EL (cell line): ENCODE measurements at places on chromosomes 1 and 21.

GRCh38 chr1:245240648-245241165 is 85.9 kb downstream of the KIF26B start:
- no peak for DNase-seq

DNA sequence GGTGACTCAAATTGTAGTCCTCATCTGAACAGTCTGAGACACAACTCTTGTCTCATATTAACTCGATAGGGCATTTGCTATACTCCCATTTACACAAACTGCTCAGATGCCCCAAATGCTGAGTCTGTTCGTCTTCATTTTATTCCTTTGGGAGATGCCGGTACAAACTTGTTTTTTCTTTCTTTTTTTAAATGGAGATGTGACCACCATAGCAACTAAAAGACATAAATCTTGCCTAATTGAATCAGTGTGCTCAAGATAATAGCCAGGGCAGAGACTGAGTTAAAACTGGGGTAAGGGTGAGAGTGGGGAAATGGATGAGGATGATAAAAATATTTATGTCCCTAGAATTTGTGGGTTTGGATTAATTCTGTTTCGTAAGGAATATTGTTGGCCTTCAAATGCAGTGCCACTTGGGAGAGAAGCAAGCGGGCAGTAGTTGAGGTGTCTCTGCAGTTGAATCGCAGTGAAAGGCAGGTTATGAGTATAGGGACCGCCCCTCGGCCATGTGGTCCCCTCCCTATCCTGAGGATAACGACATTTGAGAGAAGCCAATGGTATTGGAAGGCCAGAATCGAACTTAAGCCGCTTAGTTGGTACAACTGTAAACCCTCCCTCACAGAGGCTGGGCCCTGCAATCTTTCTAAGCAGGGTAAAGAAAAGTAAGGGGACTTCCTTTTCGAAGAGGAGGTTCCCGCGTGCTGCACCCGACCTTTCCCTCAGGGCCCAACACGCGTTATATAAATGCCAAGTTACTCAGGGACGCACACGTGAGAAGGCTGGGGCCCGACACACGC is 859 bp upstream of the LRRC8B start:
- peak; percentile 40 for DNase-seq

DNA sequence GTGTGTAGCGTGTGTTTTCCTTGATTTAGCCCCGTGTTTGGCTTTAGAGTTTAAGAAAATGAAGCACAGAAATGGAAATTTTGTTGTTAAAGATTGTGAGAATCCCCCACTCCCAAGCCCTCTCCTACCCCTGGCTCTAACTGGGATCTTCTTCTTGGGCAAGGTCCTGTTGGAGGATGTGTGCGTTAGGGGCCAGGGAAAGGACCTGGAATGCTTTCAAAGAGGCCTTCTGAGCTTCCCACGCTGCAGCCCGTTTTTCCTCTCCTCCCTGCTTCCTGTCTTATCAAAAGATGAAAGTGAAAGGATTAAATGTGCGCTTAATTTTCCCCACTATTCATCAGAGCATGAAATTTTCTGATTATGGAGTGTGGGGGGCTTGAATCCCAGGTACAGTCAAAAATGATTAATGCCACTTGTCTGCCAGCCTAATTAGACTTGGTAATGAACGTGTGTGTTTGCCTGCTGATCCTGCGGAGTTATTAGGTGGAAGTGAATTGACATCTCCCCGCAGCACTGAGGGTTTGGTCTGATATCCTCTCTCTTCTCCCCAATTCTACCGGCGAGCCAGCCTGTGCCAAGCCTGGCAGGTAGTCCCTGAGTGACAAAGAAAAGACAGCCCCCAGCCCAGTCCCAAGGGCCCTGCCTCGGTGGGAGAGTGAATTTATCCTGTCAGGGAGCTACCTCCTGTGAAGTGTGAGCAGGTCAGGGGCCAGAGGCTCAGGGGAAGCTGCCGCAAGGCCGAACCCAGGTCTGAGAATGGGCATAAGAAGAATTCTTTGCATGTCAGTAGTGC is 4.9 kb downstream of the RASSF5 start:
- DNase-seq = no peak

GRCh38 chr1:44227211-44227610 is 13.9 kb downstream of the DMAP1 start:
- DNase-seq = no peak

GRCh38 chr1:47680815-47681475 is 243.1 kb downstream of the FOXD2 start:
- DNase-seq = no peak

- DNase-seq = no peak
Measured at GRCh38 chr1:226987179-226987536, 47.1 kb downstream of the COQ8A start.

- DNase-seq = no peak
Measured at GRCh38 chr1:99755664-99756063, 10.8 kb downstream of the FRRS1 start.

DNA sequence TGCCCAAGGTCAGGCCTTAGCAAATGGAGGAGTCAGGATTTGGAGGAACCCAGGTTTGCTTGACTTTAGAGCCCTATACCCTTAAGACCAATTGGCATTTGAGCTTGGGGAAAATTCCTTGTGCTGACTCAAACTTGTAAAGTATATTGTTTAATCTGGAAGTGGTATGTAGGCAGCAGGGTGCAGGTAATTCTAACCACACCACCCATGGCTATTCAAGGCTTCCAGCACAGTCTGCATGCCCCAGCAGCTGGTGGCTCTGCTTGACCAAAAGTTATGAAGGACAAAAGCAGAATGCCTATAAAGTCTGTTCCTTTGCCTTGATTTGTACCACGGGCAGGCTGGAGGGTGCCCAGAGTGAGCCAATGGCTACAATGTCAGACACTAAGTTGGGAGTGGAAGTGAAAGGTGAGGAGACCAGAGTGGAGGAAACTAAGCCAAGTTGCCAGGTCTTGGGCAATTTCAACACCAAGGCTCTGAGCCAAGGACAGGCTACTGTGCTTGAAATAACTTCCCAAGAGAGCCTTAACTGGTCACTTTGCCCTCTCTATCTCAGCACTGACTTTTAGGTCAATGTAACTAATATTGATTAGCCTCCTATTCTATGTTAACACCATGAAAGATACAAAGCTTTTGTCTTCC is 4.7 kb upstream of the G0S2 start:
- DNase-seq = no peak

GRCh38 chr21:25283720-25284119 is 323.6 kb downstream of the MRPL39 start:
- peak; percentile 57 for DNase-seq

GRCh38 chr1:34984435-34984792 is 733 bp downstream of the TMEM35B start:
- no peak for DNase-seq

- DNase-seq = no peak
Measured at GRCh38 chr1:154751690-154752089, 118.4 kb downstream of the KCNN3 start.

- DNase-seq = no peak
Measured at GRCh38 chr1:112783059-112783458, 67.9 kb upstream of the PPM1J start.

- DNase-seq = no peak
Measured at GRCh38 chr1:90580176-90580575, 136.9 kb downstream of the BARHL2 start.

GRCh38 chr21:46317710-46318463 is 5.8 kb downstream of the C21orf58 start:
- DNase-seq = no peak

GRCh38 chr1:77847621-77848080 is 40.8 kb upstream of the NEXN start:
- no peak for DNase-seq

DNA sequence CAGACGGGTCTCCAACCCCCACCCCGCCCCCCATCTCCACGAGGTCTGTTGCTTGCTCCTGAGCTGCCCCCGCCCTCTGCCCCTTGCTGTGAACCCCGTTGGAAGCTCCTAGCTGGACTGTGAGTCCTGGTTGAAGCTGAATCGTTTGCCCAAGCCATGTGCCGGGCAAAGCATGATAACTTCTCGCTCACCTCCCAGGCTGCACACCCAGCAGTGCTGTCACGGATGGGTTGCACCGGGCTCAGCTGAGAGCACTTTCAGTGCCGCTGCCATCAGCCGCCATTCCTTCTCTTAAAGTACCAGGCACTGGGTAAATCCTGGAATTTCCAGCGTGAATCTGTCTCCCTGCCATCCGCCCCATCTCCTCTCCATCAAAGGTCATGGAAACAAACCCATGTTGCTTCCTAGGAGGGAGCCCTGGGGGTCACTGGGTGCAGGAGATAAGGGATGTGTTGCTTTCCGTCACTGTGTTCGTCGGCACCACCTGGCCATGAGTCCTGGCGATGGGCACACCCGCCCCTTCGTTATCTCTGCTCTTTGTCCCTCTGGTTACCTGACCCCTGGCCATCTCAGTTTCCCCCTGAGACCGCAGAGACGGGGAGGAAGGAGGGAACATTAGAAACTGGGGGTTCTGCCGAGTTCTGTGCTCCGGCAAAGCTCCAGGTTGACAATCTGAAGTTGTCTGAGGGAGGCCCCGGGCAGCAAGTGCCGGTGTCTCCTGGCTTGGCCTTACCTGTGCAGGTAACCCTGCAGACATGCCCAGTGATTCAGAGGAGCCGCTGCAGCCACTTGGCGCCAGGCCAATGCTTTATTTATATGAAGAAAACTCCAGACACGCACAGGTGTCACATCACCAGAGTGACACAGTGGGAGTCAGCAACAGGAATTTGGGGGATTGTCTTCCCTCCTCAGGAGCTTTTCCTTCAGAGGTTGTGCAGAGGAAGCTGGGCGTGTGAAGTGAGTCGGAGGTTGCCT is 2.7 kb downstream of the PDE9A start:
- no peak for DNase-seq

DNA sequence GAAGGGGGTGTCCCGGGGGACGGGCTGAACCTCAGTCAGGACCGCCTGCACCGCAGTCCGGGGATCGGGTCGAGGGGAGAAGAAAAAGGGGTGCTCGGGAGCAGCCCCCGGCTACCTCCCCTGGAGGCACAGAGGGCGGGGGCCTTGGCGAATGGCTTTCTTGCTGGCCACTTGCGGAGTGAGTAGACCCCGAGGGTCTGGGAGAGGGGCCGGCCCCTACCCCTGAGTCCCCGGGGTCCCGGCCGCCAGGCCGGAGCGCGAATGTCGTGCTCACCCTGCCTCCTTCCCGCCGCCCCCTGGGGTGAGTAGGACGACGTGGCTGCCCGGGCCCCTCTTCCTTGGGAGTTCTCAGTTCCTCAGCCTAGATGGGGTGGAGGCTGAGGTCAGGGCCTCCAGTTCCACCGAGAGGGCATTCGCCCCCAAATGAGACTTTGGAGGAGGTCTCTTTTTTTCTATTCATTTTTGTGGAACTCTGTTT is 113.0 kb downstream of the OSBPL9 start:
- peak; percentile 49 for DNase-seq
